Effector memory CD4-positive, alpha-beta T cell (primary cell): ENCODE measurements at places on chromosomes 5 and 9.

DNA sequence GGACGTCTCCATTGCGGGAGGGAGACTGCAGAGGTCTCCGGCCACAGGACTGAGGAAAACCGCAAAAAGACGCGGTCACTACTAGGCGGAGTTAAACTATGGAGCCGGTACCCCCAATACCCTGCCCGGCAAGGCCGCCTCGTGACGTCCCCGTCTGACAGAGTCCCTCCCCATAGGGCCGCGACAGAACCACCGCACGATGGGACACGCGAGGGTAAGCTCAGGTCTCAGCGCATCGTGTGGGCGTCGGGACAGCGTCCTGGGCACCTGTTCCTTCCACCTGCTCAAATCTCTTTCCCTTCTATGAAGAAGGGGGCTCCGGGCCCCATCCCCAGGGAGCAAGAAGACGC, 35.2 kb upstream of the GLDC start:
- no peaks in the 10 kb centered on the region for H3K36me3 ChIP-seq
- no peaks in the 10 kb centered on the region for H3K27me3 ChIP-seq
- H3K27ac ChIP-seq = peak overlapping the region; percentile 86
- H3K4me3 ChIP-seq = peak overlapping the region; percentile 62

DNA sequence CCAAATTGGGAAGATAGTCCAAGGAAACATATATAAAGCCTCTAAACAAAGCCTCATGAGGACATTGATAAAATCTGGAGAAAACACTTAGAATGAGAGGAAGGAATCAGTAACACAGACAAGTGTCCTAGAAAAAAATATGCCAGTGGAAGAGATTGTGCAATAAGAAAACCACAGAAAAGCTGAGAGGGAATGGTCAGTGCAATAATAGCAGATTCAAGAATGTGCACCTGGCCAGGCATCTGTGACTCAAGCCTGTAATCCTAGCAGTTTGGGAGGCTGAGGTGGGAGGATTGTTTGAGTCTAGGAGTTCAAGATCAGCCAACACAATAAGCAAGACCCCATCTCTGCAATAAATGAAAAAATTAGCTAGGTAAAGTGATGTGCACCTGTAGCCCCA, 691.2 kb upstream of the CDH6 start:
- H3K4me1 ChIP-seq = no peaks in the 10 kb centered on the region
- no peak overlapping the region for H3K27ac ChIP-seq
- DNase-seq = no peak
- H3K4me3 ChIP-seq = no peak overlapping the region

DNA sequence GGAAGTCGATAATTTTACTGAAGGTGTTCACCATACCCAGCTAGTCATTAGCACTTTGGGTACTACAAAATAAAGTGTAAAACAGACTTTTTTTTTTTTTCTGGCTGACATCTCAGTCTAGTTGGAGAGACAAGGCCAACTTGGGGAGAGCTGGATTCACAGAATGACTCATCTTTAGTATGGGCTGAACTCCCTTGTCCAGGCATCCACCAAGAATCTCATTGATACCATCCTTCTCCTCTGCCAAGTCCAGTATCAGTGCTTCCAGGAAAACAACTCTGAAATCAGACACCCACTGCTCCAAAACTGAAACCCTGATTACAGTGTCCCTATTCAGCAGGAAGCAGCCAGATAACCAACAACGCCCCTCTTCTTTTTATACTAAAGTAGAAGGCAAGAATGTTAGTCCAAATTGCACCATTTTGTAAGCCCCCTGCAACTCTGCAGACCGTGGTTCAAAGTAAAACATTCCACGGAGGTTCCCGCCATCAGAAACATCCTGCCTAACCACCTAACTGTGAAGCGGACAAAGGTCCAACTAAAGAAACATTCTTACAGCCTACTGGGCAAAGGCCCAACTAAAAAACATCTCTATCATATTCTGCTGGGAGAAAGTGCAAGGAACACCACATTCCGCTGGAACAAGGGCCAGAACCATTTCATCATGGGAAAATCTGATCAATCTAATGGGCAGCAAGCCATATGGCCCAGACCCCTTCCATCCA, 728.2 kb downstream of the BRINP1 start:
- H3K4me1 ChIP-seq = no peaks in the 10 kb centered on the region
- H3K27ac ChIP-seq = no peak overlapping the region
- H3K4me3 ChIP-seq = no peak overlapping the region

GRCh38 chr9:76414661-76415060, 20.4 kb upstream of the RFK start:
- no peak overlapping the region for H3K4me3 ChIP-seq
- no peak for DNase-seq
- H3K4me1 ChIP-seq = no peaks in the 10 kb centered on the region
- H3K36me3 ChIP-seq = no peaks in the 10 kb centered on the region

DNA sequence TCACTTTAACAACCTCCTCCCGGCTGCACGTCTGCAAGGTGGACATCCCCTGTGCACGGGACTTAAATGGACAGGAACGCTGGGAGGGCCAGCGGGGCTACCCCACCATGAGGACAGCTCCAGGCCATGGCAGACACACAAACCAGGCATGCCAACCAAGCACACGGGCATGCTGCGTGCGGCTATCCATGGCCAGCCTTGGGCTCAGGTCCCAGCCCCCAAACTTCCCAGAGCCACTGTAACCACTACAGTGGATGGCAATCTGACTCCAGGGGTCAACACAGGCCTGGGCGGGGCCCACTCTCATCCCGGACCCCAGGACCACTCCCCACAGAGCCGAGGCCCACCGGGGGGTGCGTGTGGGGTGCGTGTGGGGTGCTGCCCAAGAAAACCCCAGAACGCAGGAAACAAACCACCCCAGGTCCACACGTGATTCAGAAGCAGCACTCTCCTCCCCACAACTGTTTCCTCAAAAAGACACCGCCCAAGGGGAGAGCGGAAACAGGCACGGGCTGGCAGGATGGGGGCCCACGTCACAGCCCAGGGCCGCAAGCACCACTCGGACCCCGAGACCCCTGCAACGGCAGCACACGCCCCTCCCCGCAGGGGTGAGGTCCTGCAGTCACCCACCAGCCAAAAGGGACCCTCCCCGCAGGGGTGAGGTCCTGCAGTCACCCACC, 7.4 kb downstream of the SLC12A7 start:
- H3K27me3 ChIP-seq = no peaks in the 10 kb centered on the region
- H3K36me3 ChIP-seq = no peaks in the 10 kb centered on the region
- H3K27ac ChIP-seq = peak overlapping the region; percentile 86

DNA sequence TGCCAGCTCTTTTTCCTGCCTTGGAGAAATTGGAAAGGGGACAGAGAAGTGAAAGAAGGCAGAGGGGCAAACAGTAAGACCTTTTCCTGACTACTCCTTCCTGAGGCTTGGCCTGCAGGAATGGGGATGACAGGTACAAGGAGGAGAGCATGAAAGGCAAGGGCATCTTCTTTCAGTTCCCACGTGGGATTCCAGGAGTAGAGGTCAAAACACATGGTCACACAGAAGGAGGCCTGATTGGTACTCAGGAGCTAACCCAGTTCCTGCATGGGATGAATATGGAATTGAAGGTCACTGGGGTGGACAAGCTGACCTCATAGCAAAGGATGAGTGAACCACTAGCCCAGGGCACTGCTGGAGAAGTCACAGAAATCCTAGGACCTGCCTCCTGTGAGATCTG, 112.5 kb upstream of the ZNF366 start:
- no peak for DNase-seq
- H3K36me3 ChIP-seq = no peaks in the 10 kb centered on the region
- no peak overlapping the region for H3K27ac ChIP-seq
- no peaks in the 10 kb centered on the region for H3K4me1 ChIP-seq
- H3K4me3 ChIP-seq = no peak overlapping the region
